ENCODE measurements at places on chromosomes 3 and 15.
A peak's percentile ranks its signal among the peaks of the same experiment; 100 is the strongest.

DNA sequence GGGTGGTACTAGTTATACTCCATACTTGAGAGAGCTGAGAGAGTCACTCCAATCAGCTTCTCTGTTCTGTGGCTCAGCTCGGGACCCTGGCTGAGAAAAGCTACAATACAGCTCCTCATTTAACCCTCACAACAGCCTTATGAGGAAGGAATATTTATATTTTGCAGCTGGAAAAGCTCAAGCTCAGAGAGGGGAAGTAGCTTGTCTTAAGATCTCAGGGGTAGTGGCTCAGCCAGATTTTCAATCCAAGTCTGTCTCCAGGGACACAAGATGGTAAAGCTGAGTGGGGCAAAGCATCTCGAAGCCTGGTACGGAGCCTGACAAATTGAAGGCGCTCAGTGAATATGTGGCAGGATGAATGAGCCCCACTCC lies 14.8 kb downstream of the SCAMP2 start:
- DNase-seq: no peak

DNA sequence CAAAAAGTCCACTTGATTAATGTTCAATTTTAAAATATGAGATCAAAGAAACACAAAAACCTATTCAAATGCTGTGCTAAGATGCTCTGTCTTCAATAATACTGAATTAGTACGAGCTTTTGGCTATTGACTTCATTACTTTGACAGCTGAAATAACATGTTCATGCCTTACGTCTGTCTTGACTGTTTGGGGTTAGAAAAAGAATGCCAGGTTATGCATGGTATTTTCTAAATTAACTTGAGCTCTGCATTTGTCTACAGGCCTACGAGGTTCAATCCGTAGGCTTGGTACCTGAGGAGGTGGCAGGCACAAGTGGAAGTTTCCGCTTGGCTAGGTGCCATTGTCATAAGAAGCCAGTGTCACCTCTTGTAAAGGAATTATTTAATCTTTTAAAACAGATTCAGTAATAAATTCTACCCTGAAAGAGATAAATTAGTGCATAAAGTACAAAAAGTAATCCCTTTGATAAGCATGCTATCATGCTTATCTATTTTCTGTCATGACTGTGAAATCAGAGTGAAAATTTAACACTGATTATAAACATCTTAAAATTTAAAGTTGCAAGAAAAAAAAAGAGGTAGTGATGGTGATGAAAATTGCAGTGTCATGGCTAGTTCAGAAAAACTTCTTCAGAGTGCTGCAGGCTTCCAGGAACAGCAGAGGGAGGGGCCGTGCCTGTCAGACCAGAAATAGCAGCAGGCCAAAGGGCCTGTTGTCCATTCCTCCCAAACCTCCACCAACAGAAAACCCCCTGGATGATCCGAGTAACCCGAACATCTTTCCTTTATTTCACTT lies 115.7 kb downstream of the ARRDC4 start:
- DNase-seq: no peak

- DNase-seq: no peak
Measured at GRCh38 chr15:55599439-55599838, 11.3 kb upstream of the PYGO1 start.

DNA sequence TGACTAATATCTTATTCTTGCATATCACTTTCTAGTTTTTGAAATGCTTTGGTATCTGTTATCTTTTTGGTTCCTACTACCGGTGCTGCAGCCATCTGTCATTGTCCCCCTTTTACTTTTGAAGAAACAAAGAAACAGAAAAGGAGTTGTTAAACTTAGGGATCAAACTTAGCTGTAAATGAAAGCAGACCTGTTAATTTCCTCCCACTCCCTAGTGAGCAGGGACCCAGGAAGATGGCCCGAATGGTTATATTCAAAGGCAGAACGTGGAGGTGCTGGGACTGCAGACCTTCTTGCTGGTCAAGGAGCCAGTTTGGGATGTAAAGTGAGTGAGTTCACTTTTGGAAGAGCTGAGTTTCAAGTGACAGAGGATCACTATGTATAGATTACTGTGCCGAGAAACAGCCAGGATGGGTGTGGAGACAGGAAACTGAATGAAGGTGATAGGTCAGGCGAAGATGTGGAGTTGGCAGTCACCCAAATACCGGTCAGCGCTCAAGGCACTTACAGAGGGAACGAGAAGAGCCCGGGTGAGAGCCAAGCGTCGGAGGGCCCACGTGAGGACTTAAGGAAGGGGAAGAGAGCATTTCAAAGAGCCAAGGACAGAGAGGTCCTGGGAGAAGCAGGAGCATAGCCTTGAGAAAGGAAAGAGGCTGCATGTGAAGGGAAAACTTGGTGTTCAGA lies 20.1 kb downstream of the KBTBD8 start:
- no peak for DNase-seq

- DNase-seq: peak; percentile 1
Measured at GRCh38 chr3:73637042-73637441, 12.3 kb upstream of the PDZRN3 start.

DNA sequence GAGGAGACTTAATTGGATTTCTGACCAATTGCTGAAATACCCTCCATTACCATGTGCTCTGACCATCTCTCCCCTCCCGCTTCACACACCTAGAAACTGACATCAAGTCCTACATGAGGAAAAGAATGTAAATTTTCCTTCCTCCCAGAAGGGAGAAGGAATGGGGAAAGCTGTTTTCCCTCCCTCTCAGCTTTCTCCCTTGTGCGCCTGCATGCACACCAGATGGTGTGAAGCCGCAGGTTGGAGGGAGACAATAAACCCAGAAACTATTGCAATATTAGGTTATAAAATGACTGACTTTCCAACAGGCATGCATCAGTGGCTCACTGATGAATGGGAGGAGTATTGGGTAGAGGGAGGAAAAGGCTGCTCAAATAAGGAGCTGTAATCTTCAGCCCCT lies 50.9 kb downstream of the MB21D2 start:
- DNase-seq: no peak

GRCh38 chr3:190016966-190017365 lies 103.7 kb downstream of the P3H2 start:
- DNase-seq: no peak

GRCh38 chr3:134299185-134299887 lies 48.7 kb upstream of the RYK start:
- DNase-seq: no peak

DNA sequence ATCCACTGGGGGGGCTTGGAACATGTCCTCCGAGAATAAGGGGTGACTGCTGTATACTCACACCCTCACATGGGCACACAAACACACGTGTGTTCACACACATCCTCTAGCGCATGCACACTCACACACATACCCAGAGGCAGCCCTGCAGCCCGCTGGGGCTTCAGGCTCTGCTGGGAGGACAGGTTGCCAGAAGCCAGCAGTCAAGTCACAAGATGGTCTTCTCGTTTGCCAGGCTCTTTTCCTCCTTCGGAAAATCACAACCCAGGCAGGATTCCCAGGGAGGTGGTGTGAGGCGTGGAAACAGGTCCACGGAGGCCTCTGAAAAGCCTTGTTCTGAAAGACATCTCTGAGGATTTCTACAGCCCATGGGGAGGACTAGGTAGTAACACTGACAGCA lies 26.8 kb downstream of the MEGF11 start:
- no peak for DNase-seq

DNA sequence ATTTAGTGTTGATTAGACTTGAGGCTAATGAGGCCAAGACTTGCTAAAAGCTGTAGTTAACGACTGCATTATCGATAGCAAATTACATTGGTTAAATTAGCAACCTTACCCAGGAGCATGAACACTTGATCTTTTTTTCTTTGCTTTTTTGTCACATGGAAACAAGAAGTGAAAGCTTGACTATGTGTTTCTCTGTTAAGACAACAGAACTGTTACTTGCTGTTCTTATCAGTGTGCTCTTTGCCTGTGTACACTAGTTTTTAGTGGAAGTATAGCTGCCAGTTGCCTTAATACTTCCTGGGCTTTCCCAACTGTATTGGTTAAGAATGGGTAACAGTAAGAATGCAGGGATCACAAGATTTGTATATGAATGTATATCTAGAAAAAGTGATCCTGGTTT lies 625.5 kb downstream of the NAALADL2 start:
- DNase-seq: no peak

DNA sequence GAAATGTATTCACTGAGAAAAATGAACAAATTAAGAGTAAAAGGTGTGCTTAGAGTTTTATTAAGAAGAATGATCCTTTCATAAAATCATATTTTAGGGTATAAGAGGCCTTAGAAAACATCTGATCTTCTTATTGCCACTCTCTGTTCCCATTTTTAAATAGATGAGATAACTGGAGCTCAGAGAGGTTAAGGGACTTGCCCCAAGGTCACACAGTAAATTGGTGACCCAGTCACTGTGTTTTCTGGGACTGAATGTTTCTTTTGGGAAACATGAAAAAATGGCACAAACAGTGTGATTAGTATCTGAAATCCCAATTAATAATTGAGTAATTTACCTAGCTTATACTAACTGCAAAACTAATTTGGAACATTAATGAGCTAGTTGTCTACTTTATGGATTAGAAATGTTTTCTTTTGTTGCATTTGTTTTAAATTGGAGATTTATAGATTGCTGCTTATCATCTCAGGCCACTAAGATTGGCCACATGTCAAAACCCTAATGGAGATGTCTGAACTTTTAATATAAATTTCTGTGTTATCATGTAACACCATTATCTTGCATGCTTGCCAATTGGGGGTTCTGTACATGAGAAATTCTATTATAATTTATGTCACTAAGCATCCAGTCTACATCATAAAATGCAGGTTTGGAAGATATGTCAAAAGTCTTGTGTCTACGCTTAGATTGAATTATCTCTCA lies 64.9 kb downstream of the CMSS1 start:
- DNase-seq: no peak

- DNase-seq: peak; percentile 55
Measured at GRCh38 chr15:57158997-57159668, 217.2 kb upstream of the CGNL1 start.

DNA sequence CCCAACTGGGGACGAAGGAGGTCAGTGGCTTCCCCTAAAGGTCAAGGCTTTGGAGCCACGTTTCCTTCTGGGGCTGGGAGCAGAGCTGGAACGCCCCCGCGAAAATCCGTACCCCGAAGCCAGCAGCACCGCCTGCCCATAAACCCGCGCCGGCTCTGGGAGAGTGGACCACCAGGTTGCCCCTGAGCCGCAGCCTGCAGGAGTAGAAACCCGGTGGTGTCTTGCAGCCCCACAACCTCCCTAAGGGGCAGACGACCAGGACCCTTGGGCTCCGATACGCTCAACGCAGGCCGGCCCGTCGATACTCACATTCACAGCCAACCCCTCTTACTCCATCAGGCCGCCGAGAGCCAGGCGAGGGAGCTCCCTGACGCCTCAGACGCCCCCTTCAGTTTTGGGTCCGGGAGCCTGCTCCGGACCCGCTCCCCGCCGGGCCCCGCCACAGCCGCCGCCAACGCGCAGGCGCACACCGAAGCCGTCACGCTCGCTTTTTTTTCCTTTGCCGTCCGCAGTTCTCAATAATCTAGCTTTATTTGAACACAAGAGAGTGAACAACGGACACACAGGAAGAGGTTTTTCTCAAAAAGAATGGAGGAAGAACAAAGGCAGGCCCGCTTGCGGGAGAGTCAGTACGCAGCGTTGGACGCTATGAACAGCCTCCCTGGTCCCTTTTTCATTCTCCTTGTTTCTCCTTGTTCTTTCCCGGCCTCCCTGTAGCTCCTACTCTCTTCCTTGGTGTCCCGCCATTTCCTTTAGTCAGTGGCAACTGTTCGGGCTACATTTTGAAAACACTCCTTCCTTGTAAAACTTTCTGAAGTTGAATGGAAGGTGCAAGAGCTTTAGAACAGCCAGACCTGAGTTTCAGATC lies at the start of gene ZNF106:
ZNF106 (minus strand) TSS at position 471 of the 868 bp plus-strand sequence. CDS start 18,852 bp downstream, outside the sequence.
- peak; percentile 89 for DNase-seq

GRCh38 chr15:35061825-35062737 lies 23.0 kb downstream of the NANOGP8 start:
- DNase-seq: no peak

DNA sequence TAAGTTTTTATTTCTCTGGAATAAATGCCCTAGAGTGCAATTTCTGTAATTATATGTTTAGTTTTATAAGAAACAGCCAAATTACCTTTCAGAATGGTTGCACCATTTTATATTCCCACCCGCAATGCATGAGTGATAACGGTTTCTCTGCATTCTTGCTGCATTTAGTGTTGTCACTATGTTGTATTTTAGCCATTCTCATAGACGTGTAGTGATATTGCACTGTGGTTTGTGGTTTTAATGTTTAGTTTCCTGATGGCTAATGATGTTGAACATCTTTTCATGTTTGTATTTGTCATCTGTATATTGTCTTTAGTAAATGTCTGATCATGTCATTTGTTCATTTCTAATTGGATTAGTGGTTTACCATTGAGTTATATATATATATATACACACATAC lies 73.0 kb upstream of the GOLIM4 start:
- no peak for DNase-seq

DNA sequence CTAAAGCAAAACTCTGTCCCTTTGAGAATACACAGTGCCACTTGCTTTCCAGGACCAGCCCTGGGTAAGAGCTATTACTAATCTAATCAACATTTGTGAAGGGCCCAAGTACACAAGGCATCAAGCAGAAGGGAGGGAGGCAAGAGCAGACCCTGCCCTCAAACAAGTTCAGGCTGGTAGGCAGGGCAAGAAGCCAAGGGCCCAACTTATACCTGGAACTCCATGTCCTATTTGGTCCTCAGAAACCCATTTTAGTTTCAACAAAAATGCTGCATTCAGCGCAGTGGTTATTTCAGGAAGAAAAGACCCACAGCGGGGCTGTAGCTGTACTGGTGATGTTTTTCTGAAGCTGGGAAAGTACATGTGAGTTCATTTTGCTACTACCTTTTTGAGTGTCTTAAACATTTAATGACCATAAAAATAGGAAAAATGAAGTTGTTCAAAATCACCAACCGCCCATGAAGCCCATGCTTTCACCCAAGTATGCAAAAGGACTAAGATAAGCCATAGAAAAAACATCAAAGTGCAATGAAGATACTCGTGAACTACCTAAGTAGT lies 2.8 kb downstream of the RPS17 start:
- DNase-seq: no peak

DNA sequence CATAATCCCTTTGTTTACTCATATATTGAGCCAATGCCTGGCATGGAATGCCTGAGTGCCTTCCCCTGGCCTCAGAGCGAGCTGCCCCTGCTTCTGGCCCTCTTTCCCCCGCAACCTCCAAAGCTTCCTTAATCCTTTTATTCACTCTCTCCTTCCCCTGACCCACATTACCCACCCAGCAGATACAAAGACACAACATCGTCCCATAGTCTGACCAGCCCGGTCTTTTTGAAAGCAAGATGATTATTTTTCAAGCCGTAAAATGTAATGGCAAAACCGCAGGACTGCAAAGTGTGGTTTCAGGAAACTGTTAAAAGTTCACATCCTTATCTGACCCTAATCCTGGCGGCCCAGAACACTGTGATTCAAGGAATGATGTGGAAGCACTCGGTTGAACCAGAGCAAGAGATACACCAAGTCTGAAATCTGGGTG lies 78.4 kb upstream of the LRTM1 start:
- DNase-seq: no peak
